ENCODE measurements at places on chromosomes 1 and 21. TPM values are rescaled to one million over a fixed set of nuclear protein-coding genes. Genes with fewer than 3 reads are reported as not detected.
A peak's percentile ranks its signal among the peaks of the same experiment; 100 is the strongest.

Gene LRRN2
- 53.1 TPM for polyA plus RNA-seq

DNA sequence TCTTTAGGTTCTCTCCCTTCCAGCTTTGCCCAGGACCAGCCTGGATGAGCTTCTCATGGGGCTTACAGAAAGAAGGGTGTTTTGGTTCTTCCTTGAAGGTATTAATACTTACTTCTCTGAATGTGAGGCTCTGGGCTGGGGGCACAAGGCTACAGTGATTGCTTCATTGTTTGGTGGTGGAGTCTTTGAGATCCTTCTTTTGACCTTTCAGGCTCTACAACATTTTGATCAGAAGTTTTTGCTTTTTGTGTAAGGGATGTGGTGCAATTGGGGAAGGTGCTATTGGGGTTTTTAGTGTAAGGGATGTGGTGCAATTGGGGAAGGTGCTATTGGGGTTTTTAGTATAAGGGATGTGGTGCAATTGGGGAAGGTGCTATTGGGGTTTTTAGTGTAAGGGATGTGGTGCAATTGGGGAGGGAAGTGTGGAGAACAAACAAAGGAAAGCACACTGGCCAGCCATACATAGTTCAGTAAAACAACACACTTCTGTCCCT lies 103.6 kb upstream of the IVNS1ABP start:
- no peak for DNase-seq

- no peak for DNase-seq
Observed at GRCh38 chr21:46661642-46662366, 26.3 kb downstream of the PRMT2 start.

DNA sequence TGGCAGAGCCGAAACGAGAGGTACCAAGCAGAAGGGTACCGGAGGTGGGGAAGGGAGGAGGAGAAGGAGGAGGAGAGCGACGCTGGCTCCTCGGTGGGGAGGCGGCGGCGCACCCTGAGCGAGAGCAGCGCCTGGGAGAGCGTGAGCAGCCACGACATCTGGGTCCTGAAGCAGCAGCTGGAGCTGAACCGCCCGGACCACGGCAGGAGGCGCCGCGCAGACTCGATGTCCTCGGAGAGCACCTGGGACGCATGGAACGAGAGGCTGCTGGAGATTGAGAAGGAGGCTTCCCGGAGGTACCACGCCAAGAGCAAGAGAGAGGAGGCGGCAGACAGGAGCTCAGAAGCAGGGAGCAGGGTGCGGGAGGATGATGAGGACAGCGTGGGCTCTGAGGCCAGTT lies 32.4 kb downstream of the STYXL2 start:
- no peak for DNase-seq

- no peak for DNase-seq
Observed at GRCh38 chr1:151993084-151993733, 450 bp downstream of the S100A10 start.

DNA sequence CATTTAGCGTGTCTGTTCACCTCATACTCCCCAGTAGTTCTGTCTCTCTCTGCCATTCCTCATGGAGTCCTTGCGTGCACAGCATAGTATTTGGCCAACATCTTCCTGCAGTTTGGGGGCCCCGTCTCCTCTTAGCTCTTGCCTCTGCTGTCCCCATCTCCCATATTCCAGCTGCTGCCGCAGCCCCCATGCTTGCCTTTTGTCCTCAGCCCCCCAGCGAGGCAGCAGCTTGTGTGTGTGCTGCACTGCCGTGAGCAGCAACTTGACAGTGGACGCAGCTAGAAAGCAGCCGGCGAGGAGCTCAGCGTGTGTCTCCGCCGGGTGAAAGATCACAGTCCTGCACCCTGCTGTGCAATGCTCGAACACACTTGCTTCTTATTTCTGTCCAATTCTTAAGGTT lies 164.2 kb upstream of the COL6A1 start:
- DNase-seq = no peak

DNA sequence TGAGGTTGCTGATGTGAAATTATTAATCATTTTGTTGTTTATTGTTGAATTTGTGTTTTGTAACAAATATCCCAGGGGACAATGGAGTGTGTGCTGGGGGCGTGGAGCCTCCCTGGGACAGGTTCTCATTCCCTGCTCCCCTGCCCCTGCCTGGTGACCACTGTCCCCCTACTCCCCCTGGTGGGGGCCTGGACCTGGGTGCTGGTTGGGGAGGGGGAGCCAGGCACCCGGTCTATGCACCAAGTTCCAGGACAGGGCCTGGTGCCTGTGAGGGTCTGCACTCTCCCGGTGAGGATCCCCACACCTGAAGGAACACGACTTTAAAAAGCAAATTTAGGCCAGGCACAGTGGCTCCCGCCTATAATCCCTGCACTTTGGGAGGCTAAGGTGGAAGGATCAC lies 42.4 kb downstream of the CHD5 start:
- DNase-seq = no peak

Gene ASCL5
- polyA plus RNA-seq = 1.3 TPM

Gene LPAR3
- polyA plus RNA-seq = 0.76 TPM

- peak; percentile 40 for DNase-seq
Observed at GRCh38 chr21:31879241-31879650, 6.4 kb downstream of the HUNK start.

- peak; percentile 28 for DNase-seq
Observed at GRCh38 chr1:40592107-40592803, 60.8 kb downstream of the ZNF684 start.

Gene KRTAP13-3
- not detected for polyA plus RNA-seq

DNA sequence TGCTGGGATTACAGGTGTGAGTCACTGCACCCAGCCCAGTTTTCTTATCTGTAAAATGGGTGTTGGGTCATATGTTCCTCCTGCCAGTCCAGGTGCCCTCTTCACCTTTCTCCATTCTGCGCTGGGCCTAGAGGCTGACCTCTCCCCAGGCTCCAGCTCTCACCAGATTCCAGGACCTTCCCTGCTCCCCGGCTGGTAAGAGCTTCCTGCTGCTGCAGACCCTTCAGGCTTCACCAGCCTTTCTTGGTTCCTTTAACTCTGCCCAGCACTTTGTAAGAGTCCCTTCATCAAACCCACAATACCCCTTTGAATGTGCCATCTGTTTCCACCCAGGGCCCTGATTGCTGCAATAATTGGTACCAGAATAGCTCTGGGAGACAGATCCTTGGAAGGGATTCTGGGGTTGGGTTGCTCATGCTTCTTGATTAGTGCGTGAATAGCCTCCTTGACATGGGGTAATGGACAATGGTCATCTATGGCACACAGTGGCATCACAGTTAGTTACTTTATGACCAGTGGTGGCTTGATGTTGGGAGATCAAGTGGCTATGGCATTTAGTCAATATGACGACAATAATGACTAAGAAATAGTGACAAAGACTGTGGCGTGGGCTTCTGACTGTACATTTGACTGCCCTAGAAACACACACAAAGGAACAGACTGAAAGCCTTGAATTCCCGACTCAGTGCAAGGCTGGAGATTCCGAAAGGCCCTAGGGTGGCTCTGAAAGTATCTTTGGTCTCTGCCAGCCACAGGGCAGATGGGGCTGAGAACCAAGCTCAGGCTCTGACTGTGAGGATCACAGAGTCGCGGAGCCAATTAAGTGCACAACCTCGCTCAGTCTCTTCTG lies 67.3 kb downstream of the SLC9A1 start:
- DNase-seq = peak; percentile 38

GRCh38 chr1:241647658-241648057 lies 4.4 kb upstream of the WDR64 start:
- no peak for DNase-seq

DNA sequence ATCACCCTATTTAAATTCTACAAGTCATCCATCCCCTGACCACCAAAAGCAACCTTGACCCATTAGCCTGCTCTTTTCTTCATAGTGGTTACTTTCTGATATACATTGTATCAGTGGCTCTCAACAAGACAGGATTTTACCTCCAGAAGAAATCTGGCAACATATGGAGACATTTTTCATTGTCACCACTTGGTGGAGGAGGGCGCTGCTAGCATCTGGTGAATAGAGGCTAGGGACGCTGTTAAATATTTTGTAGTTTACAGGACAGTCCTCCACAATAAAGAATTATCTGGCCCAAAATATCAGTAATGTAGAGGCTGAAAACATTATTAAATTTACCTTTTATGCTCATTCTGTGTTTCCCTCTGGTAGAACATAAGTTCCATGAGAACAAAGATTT lies 6.1 kb downstream of the HSPA13 start:
- DNase-seq = no peak

DNA sequence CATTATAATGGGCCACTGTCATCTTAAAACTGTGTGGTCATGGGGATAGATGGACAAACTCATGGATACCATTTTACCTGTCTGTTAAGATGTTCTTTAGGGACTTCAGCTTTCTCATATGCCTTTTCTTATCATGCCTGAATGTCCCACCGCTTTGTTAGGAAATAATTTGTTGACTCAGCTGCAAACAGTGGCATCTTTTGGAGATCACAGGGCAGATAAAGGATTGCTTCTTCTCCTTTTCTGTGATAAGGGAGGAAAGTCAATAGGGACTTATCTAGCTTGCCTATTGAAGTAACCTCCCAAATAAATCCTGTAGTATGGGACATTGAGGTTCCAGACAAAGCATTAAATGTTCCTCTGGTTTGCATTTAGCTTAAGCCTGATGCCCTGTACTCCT lies 79.8 kb upstream of the KIAA0040 start:
- no peak for DNase-seq

- DNase-seq = no peak
Observed at GRCh38 chr1:75293270-75293669, 159.1 kb downstream of the LHX8 start.

Gene PPIAL4G
- 0.39 TPM for polyA plus RNA-seq

Gene SPATA1
- 0.90 TPM for polyA plus RNA-seq

DNA sequence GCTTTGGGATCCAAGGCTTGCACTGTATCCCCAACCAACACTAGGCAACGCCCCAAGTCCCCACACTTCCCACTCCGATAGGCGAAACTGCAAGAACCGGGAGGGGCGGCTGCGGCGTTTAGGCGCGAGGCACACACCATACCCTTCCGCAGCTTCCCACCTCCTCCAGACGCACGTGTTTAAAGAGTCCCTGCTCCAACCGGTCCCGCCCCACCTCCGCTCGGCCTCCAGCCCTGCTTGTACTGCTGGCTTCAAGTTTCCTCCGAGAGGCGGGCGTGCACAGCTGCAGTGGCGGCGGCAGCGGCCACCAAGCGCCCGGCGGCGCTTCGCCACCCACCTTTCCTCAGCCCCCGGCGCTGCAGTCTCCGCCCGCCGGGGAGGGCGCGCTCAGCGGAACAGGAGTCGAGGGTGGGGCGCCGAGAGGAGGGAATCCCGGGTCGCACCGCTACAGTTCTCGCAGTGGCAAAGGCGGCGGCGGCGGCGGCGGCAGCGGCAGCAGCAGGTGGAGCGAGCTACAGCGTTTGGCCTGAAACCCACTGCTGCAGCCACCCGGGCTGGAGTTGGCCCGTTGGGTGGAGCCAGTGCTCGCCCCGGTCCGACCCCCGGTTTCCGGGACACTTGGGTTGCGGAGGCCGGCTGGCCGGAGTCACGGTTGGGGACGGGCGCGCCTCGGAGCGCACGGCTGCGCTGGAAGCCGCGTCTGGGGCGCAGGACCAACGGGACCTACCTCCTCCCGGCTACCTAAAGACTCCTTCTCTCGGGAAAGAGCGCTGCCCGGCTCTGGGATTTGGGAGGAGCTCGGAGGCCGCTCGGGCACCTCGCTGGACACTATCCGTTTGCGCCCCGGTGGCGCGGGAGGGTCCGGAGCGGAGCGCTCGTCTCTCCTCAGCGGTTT lies at the start of gene CNIH3:
Gene CNIH3, plus strand, starts transcription at position 457 of the 895 bp plus-strand sequence. CDS start 858 bp downstream, outside the sequence.
- DNase-seq = no peak

DNA sequence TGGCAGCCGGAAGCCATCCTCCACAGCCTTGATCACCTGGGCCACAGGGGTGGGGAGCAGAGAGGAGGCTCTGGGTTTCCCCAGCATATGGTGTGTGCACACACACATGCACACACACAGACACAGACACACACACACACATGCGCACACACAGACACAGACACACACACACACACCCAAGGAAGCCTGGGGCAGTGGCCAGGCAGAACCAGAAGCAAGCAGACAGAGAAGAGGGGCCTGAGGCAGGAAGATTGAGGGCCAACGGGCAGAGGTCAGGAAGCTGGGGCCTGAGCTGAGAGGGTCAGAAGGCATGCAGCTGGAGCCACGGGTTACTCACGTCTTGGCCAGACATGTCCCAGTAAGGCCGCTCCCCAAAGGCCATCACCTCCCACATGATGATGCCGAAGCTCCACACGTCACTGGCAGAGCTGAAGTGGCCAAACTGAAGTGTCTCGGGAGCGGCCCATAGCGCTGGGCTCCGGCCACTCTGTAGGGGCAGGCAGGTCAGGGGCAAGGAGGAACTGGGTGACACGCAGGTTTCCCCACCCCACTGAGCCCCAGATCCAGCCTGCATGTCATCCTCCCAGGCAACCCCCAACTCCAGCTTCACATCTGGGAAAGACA lies 27.4 kb downstream of the CDCA8 start:
- DNase-seq = no peak

DNA sequence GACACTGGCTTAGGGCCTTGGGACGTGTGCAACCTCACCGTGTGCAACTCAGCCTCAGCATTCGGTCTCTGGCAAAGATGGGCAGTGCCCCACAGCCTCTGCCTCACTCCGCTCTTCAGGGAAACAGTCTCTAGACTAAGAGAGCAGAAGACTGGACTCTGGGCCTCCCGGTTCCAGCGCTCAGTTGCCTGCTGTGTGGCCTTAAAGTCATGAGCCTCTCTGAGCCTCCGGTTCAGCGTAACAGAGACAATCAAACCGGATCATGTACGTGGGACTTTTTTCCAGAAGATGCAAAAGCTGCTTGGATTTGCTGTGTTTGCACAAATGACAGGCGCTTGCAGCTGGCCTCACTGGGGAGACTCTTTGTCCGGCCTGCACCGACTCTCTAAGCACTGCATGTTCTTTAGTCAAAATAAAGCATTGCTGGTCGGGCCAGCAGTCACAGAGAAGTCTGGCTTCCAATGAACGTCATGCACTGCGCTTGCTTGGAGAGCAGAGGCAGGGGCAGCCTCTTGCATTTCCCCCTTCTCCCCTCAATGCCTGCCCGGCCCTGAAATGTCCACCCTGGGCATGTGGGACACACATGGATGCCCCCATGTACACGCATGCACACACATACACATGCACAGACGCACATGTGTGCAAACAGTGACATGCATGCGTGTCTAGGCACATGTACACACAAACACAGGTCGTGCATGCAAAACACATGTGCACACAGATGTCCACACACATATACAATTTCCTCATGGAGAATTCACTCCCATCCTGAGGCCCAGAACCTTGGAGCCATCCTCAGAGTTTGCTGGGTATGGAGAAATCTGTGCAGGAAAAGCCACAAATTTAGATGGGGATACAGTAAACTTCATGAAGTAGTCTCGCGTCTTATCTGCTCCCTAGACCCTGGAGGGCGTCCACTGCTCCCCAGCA lies 152.4 kb downstream of the PRDM16 start:
- DNase-seq = no peak

DNA sequence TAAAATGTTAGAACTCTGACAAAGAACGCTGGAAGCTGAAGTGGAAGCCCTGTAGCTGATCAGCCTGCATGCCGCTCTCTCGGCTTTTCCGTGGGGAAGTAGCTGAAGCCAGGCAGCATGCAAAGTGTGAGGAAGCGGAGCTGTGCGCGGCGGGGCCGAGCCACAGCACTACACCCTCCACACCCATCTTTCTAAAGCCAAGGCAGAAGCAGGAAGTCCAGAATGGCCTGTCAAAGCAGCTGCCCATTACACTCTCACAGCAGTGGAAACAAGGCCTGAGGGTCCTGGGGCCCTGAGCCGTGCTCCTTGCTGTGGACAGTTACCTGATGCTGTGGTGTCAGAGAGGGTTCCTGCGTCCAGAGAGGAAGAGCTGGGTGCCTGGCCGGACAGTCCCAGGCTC lies 69.6 kb downstream of the UBR4 start:
- DNase-seq = no peak

Gene OR6K3
- not detected for polyA plus RNA-seq

Gene CHIA
- not detected for polyA plus RNA-seq

Data from spinal cord (tissue), 10 donors.